ENCODE measurements at places on chromosomes 12 and 14. TPM values are rescaled to one million over a fixed set of nuclear protein-coding genes. Genes with fewer than 3 reads are reported as not detected.

- no peak overlapping the region for H3K27ac ChIP-seq
- DNase-seq: no peak
- no peak overlapping the region for H3K4me3 ChIP-seq
- H3K4me1 ChIP-seq: peaks cover 20% of the 10 kb centered on the region
- no peaks in the 10 kb centered on the region for H3K27me3 ChIP-seq
These were observed 208.2 kb upstream of the GARIN6 start for GRCh38 chr12:99439399-99439798.

DNA sequence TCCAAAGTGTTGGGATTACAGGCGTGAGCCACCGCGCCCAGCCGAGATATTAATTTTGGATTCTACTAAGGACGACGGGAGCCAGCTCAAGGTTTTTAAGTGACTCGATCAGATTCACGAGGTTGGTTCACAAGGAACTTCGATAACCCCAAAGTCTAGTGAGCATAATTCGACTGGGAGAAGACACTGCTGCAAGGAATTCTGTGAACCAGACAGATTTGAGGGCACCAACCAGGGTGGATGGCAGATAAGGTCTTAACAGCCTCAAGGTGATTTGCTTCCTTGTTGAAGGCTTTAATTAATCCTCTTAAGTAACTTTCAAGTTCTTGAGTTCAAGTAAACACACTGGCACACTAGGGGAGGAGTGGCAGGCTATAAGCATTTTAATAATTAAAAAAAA, 1.1 kb upstream of the KLHDC2 start:
- peaks cover 31% of the 10 kb centered on the region for H3K4me1 ChIP-seq
- H3K4me3 ChIP-seq: peak overlapping the region; percentile 90
- H3K27me3 ChIP-seq: no peaks in the 10 kb centered on the region
- H3K27ac ChIP-seq: peak overlapping the region; percentile 97
- no peaks in the 10 kb centered on the region for H3K36me3 ChIP-seq

- H3K4me3 ChIP-seq: no peak overlapping the region
- peaks cover 2% of the 10 kb centered on the region for H3K36me3 ChIP-seq
- peaks cover 13% of the 10 kb centered on the region for H3K27me3 ChIP-seq
- H3K27ac ChIP-seq: no peak overlapping the region
These were observed 32.4 kb downstream of the IQSEC3 start for GRCh38 chr12:98924-99352.

DNA sequence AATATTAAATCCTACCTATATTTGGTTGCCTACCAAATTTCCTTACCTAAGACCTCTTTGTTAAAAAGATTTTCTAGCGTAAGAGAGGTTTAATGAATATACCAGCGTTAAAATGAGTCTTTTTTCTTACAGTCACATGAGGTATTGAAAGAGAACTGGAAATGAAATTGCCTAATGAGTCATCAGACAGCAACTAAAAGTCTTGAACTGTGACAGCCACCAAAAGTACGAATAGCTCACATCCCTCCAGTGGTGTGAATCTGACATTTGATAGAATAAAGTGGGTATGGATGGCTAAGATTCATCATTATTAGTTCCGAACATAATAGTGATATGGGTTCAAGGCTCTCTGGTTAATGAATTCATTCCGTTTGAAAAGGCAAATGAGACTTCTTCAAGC, 1297.3 kb downstream of the AACS start:
- H3K4me1 ChIP-seq: no peaks in the 10 kb centered on the region
- no peak for DNase-seq
- no peaks in the 10 kb centered on the region for H3K36me3 ChIP-seq
- H3K4me3 ChIP-seq: no peak overlapping the region
- no peaks in the 10 kb centered on the region for H3K27me3 ChIP-seq

- H3K27me3 ChIP-seq: no peaks in the 10 kb centered on the region
- no peak for DNase-seq
- no peak overlapping the region for H3K4me3 ChIP-seq
- H3K36me3 ChIP-seq: no peaks in the 10 kb centered on the region
These were observed 678.3 kb downstream of the RERGL start for GRCh38 chr12:17411662-17412061.

DNA sequence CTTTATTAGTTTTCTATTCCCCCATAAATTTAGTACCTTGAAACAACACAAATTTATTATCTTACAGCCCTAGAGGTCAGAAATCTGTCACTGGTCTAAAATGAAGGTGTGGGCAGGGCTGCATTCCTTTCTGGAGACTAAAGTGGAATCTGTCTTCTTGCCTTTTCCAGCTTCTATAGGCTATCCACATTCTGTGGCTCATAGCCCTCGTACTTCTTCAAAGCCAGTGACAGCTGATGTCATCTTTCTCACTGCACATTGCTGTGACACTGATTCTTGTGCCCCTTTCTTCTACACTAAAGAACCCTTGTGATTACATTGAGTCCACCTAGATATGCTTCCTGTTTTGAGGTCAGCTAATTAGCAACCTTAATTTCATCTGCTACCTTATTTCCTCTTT, 23.2 kb upstream of the DCN start:
- H3K27ac ChIP-seq: no peak overlapping the region
- H3K27me3 ChIP-seq: no peaks in the 10 kb centered on the region
- no peak overlapping the region for H3K4me3 ChIP-seq

- no peaks in the 10 kb centered on the region for H3K36me3 ChIP-seq
- peak overlapping the region; percentile 56 for H3K4me3 ChIP-seq
- H3K4me1 ChIP-seq: peaks cover 57% of the 10 kb centered on the region
- peak; percentile 79 for DNase-seq
These were observed 335.6 kb downstream of the TMEM121 start for GRCh38 chr14:105861985-105862465.

GRCh38 chr14:68881396-68881795, 88.5 kb upstream of the ZFP36L1 start:
- peaks cover 3% of the 10 kb centered on the region for H3K36me3 ChIP-seq
- H3K4me3 ChIP-seq: no peak overlapping the region
- H3K27ac ChIP-seq: no peak overlapping the region
- H3K27me3 ChIP-seq: no peaks in the 10 kb centered on the region
- H3K4me1 ChIP-seq: no peaks in the 10 kb centered on the region
- DNase-seq: no peak

DNA sequence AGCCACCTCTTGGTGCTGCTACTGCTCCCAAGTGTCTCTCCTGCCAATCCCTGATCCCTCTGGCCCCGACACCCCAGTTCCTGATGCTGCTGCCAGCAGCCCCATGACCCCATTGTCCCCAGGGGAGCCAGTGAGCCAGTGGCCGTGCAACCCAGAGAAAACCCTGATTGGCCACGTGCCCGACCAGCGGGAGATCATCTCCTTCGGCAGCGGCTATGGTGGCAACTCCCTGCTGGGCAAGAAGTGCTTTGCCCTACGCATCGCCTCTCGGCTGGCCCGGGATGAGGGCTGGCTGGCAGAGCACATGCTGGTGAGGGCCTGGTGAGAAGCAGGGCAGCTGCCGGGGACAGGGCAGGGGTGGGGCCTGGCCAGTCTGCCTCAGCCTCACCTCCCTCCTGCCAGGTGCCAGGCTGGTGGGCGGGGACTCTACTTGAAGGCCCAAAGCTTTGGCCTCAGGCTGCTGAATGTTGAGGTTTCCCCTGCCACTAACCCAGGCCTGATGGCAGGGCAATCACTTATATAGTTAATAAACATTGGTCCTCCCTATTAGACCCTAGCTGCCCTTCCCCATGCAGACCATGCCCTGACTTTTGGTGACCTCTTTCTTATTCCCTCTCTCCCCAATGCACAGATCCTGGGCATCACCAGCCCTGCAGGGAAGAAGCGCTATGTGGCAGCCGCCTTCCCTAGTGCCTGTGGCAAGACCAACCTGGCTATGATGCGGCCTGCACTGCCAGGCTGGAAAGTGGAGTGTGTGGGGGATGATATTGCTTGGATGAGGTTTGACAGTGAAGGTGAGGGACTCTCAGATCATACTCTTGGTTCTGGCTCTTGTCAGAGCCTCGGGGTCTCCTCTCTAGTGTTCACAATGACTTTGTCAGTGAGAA, 5.1 kb downstream of the PCK2 start:
- peaks cover 56% of the 10 kb centered on the region for H3K36me3 ChIP-seq
- peaks cover 18% of the 10 kb centered on the region for H3K4me1 ChIP-seq
- no peak for DNase-seq
- H3K27me3 ChIP-seq: no peaks in the 10 kb centered on the region

GRCh38 chr12:31849090-31849687, 110.0 kb upstream of the RESF1 start:
- no peak overlapping the region for H3K4me3 ChIP-seq
- no peak overlapping the region for H3K27ac ChIP-seq
- DNase-seq: no peak
- peaks cover 34% of the 10 kb centered on the region for H3K36me3 ChIP-seq
- H3K27me3 ChIP-seq: no peaks in the 10 kb centered on the region

The SIX6 gene
- not detected for total RNA-seq

The MYF5 gene
- total RNA-seq: not detected

The TAS2R10 gene
- 0.29 TPM for total RNA-seq
